ENCODE measurements at places on chromosomes 6 and 20.

DNA sequence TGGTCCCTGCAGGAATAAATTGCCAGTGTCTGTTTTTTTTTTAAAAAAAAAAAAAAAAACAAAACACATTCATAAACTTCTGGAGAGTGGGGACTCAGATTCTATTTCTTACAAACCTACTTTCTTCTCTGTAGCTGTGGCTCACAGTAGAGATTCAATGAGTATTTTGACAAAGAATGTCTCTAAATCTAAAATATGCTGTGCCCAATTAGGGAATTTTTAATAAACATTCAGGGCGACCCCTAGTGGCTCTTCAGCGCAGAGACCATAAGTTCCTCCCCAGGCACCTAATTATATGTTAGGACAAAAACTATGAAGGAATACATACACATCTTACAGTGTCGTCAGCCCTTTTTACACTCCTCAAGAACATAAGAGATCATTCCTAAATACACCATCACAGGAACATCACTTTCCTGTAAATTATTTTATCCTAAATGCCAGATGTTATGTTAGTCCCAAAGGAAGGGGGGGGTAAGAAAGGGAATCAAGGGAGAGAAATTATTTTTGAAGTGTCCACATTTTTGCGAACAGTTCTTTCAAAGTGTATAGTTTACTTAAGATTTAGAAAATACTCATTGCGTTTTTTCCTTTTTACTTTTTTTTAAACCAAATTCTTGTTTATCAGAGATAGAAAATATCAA is 21.8 kb upstream of the NAA20 start:
- DNase-seq = peak; percentile 10

DNA sequence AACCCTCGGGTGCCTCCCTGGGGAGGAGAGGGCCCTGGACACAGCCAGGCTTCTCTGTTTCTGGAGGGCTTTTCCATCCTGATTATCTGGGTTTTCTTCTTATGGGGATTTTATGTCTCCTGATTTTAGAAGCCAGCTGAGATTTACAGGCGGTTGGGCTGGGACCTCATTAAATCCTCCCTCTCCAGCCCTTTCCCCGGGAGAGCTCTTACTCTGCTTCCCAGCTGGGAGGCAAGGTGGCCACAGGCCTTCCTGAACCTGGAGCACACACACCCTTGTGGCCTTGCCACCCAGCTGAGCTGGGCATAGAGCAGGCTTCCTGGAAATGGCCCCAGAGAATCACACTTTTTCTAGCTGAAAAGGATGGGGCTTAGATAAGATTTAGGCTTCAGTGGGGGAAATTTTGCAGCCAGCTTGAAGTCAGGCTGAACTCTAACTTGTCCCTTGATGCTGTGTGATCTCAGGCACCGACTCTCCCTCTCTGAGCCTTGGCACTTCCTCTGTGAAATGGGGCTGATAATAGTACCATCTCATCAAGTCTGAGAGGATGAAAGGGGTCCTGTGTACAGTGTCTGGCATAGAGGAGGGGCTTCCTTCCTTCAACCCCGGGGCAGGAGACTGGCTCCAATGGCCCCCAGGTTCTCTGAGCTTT is 16.6 kb downstream of the VSTM2L start:
- DNase-seq = no peak

DNA sequence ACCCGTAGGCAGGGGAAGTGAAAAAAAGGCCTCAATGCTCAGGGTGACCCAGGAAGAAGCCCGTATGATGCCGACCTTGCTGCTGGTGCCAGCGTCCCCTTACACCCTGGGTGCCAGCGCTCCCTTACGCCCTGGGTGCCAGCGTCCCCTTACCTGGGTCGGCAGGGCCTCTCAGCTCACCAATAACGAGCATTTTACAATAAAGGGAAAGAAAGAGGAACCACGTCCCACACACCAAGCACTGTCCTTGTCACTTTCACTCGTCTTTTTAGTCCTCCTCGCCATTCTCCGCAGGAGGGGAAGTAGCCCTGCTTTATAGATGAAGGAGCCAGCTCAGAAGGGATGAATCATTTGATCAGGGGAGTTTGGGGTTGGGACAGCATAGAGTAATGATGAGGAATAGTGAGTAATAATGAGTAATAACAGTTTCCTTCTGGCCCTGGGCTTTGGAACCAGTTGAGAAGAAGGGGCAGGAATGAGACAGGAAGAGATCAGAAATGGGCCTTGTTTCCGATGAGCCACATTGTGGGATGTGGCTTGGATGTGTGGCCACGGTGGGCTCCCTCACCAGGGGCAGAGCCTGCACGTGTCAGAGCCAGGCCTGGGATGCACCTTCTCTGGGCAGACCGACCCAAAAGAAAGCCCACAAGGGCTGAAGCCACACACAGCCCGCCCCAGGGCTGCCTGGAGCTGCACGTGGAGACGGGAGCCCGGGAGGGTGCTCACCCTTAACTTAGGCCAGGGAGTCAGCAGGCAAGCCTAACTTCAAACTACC is 75.7 kb downstream of the SYNJ2 start:
- DNase-seq = peak; percentile 30

- DNase-seq = no peak
Measured at GRCh38 chr20:1637755-1638154, 17.9 kb upstream of the SIRPB1 start.

- DNase-seq = no peak
Measured at GRCh38 chr6:128439627-128440026, 80.8 kb downstream of the PTPRK start.

DNA sequence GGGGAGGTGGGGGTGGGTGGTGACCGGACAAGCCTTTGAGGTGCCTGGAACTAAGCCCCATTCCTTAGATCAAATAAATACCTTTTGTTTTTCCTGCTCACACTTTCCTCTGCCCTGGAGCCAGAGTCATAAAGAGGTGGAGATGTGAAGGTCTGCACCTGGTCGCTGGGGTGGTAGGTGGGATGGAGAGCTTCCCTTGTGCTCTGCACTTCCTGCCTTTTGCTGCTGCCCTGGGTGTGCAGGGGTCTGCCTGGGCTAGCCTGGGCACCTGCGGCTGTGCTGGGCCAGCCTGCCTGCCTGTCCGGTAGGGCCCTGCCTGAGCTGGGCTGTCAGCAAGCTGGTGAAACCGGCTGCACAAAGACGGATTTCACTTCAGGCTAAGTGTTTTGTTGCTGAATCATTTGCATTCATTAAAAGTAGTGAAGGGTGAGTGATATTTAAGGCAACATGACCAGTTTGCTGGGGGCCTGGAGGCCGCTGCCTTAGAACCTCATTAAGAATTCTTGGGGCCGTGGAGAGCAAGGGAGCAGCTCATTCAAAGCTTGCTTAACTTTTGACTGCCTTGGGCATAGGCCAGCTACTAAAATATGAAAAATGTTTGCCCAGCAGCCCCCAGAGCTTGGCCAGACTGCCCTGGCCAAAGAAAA is 20.5 kb downstream of the PTK7 start:
- DNase-seq = no peak

- DNase-seq = no peak
Measured at GRCh38 chr20:50223039-50224005, 32.7 kb downstream of the CEBPB start.

DNA sequence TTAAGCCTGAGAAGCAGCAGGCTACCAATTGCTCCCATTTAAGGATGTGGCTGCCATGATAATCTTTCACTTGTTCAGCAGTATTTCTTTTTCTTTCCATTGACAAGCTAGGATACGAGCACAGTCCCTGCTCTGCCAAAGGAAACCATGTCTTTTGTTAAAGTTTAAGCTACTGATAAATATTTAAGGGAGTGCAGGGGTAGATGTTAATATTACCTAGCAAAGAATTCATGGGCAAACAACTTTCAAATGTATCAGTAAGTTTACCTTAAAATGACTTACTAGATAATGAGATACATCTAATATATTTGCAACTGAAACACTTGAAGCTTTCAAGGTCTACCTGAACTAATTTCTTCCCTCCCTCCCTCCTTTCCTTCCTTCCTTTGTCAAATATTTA is 77.3 kb downstream of the OPN5 start:
- no peak for DNase-seq

DNA sequence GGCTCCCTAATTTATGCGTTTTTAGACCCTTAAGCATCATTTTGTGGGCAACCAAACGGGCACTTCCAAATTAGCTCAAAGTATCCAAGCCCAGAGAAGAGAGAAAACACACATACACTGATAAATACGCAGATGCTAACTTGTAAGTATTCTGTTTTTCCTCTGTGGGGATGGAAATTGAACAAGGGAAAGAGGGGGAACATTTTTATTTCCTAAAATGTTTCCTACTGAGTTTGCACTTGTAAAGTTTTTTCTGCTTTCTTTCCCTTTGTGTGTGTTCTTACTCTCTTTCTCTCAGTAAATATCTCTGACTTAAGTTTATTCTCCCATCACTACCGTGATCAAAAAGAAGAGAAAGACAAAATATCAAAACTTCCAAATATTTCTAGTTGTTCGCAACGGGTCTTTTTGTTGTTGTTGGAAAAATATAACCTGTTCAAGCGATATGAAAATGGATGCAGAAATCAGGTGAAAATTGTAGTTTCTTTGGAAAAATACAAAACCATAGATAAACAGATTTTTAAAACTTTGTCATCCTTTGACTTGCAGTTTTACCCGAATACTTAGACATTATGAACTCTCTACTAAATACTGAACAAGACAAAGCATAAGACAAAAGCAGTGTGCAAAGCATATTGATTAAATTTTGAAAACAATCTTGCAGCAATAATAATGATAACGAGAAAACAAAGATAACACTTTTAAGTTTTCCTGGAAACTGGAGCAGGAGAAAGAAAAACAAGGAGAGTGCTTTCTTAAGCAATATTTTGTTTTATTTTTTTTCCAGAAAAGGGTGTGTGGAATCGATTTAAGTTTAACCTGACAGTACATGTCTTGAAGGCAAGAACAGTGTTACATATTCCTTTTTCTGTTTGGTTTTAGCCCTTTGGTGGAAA is 1.0 kb upstream of the NKX2-4 start:
- no peak for DNase-seq

DNA sequence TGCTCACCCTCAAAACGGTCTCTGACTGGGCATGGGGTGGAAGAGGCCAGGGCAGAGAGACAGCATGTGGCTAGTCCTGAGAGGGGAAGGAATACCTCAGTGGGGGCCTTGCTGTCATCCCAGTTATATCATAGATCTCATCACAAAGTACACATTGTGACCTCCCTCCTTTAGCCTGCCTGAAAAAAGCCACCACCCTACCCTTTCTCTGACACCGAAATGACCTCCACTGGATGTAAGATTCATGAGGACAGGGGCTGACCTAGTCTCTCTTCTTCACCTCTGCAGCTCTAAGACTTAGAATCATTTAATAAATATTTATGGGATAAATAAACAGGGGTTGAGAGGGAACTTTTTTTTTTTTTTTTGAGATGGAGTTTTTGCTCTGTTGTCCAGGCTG is at the start of gene C20orf173:
Gene C20orf173 (minus strand): TSS at position 101 of the 400 bp plus-strand sequence. CDS start 279 bp downstream, outside the sequence.
- DNase-seq = no peak

GRCh38 chr20:55258559-55258958 is 746.8 kb downstream of the CBLN4 start:
- DNase-seq = no peak

DNA sequence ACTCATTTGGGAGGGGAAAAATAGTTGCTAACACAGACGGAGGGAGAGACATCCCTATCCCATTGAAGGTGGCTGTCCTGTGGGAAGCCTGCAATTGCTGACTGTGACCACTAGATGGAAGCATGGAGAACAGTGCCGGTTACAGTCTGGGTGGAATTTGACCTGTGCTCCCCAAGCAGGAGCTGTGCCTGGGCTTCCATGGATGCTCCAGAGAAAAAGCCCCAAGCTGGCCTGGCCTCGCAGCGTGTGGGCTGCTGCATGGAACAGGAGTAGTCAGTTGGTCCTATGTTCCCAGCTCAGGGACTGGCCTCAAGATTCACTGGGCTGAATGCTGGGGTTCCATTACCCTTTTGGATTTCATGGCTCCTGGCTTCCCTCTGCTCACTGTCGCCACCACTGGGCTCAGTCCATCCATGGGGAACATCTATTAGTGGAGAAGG is 116.3 kb upstream of the CHD6 start:
- DNase-seq = peak; percentile 16

GRCh38 chr6:104952911-104953399 is 4.0 kb upstream of the LIN28B start:
- no peak for DNase-seq

GRCh38 chr20:35369804-35370203 is 42.0 kb downstream of the UQCC1 start:
- DNase-seq = no peak

GRCh38 chr6:14228571-14228970 is 111.0 kb downstream of the CD83 start:
- peak; percentile 30 for DNase-seq

DNA sequence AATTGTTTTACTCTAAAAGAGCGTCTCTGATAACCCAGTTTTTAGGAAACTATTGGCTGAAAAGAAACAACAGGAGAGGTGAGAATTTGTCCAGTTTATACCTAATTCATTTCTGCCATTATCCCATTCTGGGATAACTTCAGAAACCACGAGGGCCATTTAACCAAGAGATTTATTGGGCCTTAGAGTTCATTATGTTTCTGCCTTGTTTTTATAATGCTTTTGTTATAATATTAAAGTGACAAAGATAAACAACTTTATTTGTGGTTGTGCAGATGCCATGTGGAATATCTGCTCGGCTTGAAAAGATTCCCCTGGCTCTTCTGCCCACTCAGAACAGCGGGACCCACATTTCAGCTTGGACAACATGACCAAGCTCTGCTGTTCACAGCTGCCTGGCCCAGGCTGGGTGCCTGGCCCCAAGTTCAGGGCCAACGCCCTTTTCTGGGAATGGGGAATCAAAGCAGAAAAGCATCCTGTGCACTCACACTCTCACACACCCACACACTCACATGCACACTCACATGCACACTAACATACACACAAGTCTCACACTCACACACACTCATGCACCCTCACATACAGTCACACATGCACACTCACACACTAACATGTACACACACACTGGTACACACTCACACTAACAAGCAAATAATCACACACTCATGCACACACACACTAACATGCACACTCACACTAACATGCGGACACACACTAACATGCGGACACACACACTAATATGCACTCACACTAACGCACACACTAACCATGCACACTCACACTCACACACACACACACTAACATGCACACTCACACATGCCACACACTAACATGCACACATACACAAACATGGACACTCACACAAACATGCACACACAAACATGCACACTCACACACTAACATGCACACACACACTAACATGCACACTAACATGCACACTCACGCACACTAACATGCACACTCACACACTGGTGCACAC is 86.7 kb upstream of the NEDD9 start:
- no peak for DNase-seq

- DNase-seq = no peak
Measured at GRCh38 chr6:42028234-42029061, 21.9 kb upstream of the TAF8 start.

DNA sequence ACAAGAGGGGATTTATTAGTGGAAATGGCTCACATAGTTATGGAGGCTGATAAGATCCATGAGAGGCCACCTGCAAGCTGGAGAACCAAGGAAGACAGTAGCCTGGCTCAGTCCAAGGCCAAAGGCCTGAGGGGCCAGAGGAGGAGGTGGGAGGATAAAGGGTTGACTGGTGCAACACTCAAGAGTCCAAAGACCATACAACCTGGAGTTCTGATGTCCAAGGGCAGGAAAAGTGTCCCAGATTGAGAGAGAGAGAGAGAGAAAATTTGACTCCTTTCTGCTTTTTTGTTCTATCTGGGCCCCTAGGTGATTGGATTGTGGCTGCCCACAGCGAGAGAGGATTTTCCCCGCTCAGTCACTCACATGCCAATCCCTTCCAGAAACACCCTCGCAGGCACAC is 8.0 kb downstream of the HLA-F start:
- no peak for DNase-seq
